Hippocampal formation (tissue), 2 donors: ENCODE measurements at places on chromosomes 11 and 22.

DNA sequence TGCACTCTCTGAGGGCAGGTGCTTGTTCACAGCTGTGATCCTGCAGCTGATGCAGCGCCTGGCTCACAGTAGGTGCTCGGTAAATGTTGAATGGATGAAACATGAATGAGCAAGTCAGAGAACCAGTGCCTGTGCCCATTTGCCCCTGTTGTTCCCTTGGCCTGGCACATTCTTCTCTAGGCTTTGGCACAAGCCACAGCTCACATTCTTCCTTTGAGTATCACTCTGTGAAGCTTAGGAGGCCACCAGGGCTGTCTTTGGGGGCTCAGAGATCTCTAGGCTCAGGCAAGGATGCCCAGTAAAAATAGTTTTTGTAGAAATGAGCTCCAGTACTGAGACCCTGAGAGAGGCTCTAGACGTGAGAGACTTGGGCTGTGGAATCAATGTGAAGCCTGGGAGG is 144.6 kb upstream of the NAV2 start:
- no peak for DNase-seq

GRCh38 chr11:3840870-3841425 is at the start of gene RHOG:
TSS of gene RHOG (minus strand) at chr11:3840959. CDS start at chr11:3828138, 12,821 bp downstream.
- peak; percentile 61 for DNase-seq

DNA sequence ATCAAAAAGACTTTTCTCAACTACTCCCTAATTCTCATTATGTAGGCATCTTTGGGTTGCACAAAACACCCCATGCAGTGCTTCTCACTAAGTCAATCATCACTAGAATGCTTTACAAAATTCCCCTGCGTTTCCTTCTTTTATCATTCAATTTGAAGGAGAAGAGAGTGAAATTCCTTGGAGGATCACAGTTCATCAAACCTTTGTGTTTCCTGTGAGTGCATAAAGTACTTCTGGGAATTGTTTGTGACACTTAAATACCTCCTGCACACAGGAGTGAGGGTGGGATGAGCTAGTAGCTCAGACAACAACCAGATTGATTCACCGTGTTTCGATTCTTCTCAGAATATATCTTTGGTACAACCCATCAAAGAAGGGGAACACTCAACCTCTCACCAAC is 3.7 kb upstream of the OR5AR1 start:
- no peak for DNase-seq

DNA sequence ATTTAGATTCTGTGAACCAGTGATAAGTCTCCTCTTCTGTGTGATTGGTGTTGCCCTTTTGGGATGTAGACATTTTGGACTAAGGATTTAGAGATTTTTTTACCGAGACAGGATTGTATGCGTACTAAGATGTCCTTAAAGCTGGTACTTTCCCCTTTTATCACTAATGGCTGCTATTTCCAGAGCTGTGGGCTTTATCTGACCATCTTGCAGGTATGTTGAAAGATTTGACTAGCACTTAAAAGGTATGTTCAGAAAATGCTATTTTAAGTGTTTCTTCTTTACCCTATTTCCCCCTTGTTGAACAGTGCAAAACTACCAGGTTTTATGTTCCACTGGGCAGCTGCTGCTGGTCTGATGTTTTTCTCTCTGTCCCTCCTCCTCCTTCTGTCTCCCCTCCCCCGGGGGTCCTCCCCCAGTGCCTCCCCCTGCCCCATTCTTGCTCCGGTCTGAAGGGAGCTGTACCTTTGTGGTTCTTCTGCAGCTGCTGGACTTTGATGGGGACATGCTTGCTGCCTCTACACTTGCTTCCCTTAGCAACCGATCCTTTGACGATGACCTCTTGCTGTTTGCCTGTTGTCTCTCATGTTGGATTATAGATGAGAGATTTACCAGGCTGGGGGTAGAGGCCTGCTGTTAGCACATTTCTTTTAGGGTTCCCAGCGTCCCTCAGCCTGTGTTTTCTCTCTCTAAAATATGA is 59.6 kb downstream of the ZNRF3 start:
- DNase-seq, result no peak

DNA sequence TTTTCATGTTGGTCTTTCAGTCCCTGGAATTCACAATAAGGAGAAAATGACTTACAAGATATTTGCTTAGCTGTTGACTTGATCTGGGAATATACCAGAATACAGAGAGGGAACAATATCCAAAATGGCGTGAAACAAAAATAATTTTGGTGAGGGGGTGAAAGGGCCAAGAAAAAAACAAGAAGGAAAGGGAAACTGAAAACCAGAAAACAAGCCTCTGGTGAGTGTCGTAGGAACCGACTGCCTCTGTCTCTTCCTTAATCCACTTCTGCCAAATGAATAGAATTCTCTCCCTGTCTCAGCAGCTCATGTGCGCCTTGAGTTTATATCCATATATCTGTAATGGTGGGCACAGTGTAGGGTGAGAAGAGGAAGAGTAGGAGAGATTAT is 367.6 kb downstream of the ETS1 start:
- no peak for DNase-seq

DNA sequence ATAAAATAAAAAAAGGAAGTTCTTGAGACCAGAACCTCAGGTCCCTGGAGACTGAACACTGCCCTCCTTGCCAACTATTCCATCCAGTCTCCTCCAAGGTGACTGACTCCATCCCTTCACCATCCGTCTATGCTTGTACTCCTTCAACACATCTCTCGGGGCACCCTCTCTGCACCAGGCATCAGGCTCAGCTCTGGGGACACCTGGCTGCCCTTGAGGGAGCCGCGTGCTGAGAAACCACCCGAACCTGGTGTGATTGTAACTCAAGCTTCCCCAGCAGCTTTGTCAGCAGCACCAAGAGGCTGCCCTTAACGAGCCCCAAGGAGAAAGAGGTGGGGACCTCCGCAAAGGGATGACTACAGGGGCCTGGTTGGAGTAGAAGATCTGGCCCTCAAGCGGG is 1.7 kb downstream of the PTPN5 start:
- DNase-seq, result no peak

DNA sequence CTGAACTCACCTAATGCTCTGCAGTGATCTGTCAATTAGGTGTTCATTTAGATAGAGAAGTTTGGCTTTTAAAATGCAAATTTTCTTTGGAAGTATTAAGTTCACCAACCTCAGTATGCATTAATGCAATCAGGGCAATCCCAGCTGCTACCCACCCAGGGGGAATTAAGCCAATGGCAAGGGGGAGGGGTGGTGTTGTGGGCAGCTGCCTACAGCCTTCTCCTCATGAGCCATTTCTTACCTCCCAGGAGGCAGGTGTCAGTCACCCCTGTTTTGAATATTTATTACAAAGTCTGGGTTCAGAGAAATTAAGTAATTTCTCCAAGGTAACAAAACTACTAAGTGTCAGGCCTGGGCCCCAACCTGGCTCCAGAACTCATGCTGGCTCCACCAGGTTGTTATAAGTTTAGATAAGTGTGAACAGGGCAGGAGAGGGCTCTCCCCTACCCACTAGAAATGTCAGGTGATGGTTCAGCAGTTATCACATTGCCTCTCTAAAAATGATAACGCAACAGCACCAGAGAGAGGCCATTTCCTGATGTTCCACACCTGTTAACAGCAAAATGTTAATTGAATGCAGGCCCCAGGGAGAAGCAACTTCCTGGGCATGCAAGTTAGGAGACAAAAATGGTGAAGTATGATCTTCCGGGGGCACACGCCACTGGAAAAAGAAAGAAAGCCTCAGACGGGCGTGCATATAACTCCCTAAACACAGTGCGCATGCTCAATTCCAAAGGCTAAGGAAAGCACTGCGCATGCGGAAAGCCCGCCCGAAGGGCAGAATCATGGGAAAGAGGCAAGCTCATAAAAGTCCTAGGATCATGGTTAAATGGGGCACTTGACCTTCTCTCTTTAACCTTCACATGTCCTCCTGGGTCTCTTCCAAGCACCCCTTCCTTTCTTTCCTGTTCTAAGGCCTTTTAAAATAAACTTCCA is 35.4 kb upstream of the GNAZ start:
- DNase-seq, result no peak

DNA sequence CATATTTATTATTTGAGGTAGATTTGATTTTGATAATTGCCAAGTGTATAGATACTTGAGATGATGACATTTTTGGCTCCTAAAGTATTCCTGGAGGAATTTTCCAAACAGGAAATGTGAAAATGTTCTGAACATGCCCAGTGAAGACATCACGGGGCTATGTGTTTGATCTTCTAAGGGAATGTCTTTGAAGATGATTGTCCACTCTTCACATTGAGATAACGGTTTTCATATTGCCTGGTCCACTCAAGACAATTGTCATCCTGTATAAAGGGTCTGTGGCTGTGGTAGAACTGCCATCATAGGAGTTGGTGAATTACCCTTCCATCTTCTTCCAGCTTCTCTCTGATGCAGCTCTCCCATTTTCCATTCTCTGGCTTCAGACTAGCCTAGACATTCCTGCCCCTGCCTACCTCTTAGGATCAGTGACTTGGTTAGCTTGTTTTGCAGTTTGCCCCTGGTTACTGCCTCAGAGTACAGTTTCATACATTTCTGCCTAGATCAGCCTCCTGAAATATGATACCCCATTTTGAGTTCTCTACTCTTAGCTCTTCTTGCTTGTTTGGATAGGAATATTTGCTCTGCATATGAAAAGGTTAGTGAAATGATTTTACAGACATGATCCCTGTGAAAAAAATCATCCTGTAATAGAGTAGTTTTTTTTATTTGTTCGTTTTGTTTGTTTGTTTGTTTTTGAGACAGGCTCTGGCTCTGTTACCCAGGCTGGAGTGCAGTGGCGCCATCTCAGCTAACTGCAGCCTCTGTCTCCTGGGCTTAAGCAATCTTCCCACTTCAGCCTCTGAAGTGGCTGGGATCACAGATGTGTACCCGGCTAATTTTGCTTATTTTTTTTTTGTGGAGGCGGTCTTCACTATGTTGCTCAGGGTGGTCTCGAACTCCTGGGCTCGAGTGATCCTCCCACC is 111.4 kb upstream of the SORL1-AS1 start:
- no peak for DNase-seq
